ENCODE measurements at places on chromosomes 1 and 21.

DNA sequence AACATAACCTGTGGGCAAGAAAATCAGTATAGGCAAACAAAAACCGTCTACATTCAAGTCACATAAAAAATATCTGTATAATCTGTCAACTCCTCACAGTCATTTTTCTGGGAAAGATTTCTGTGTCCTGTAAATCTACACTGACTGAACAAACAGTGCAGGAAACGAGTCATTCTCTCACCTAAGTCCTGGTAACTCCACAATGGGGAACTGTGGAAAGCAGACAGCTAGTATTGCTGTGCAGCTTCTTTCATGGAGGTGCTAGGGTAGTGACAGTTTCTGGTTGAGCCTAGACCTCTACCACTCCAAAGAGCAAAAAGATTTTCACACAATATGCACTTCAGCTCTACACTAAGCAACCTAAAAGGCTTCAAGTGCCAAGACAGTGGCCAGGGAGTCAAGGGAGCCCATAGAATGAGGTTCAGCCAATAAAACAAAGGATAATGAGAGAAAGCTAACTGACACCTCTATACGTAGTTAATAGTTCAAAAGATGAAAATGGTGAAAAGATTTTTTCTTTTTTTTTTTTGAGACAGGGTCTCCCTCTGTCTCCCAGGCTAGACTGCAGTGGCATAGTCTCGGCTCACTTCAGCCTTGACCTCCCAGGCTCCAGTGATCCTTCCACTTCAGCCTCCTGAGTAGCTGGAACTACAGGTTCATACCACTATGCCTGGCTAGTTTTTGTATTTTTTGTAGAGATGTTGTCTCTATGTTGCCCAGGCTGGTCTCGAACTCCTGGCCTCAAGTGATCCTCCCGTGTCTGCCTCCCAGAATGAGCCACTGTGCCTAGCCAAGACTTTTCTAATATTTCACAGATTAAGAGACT, 5.5 kb downstream of the PTP4A2 start:
- DNase-seq, result no peak

- DNase-seq, result peak; percentile 48
These were observed 23.8 kb upstream of the KCNA10 start for GRCh38 chr1:110542725-110543124.

DNA sequence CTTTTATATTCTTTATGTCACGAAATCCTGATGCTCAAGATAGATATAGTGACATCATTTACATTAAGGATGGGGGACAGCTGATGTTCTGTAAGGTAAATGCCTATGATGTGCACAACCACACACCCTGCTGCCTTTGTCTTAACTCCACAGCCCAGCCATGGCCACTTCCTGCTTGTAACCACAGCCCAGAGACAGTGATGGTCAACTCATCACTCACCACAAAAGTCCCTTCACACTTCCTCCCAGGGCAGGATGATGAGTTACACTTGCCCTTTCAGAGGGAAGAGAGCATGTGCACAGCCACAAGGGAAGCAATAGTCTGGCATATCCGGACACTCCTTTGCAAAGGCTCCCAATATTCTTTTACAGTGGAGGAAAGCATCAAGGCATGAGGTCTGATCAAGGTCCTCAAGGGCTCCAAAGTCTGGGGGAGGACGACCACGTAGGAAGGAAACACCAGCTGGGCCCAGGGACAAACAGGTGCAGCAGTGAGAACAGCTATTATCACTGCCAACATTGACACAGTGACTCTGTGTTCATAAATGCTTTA, 53.8 kb downstream of the PLPP3 start:
- DNase-seq, result peak; percentile 50

DNA sequence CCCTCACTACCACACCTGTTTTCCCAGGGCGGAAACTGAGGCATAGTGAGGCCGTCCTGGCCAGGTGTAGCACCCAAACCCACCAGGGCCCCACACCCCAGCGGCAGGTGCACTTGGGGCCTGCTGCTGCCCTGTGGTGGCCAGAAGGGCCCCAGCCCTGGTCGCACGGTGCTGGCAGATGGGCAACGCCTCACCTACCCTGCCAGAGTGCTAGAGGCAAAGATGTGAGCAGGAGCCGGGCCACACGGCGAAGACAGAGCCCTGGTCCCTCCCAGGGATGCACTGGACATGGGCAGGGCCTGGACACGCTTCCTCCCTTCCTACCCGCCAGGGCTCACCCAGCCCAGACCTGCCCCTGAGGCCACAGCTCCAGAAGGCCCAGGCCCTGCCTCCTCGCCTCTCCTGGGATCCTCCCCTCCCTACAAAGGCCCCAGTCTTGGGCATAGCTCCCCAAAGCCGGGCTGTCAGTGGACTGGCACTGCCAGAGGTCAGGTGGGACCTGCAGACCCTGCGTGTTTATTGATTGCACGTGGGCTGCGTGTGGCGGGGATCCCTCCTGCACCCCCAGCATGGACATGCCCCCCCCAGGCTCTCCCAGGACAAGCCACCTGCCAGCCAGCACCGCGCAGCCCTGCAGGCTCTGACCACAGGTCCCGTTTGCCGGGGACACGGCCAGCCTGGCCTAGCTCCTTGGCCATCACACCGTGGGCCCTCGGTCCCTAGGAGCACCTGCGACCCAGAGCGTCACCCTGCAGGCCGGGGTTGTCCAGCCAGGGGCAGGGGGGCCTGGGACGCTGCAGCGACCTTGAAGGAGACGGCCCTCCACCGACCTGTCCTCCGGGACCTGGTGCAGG, 44.1 kb downstream of the MEGF6 start:
- no peak for DNase-seq

DNA sequence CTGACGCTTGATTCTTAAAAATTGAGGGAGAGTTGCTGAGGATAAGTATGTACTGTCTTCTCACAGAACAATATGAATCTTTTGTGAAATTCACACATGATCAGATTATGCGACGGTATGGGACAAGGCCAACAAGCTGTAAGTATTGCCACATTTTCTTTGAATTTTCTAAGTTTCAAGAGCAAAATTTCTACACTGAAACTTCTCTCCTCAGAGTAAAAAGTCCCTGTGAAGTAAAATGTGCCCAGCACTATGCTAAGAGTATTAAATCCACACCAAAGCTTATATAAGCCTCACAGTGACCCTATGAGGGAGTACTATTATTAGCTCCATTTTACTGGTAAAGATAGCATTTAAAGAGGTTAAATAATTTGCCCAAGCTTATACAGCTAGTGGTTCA, 12.2 kb downstream of the AKIRIN1 start:
- no peak for DNase-seq

GRCh38 chr21:28986677-28987076, 6.0 kb downstream of the LTN1 start:
- DNase-seq, result no peak

DNA sequence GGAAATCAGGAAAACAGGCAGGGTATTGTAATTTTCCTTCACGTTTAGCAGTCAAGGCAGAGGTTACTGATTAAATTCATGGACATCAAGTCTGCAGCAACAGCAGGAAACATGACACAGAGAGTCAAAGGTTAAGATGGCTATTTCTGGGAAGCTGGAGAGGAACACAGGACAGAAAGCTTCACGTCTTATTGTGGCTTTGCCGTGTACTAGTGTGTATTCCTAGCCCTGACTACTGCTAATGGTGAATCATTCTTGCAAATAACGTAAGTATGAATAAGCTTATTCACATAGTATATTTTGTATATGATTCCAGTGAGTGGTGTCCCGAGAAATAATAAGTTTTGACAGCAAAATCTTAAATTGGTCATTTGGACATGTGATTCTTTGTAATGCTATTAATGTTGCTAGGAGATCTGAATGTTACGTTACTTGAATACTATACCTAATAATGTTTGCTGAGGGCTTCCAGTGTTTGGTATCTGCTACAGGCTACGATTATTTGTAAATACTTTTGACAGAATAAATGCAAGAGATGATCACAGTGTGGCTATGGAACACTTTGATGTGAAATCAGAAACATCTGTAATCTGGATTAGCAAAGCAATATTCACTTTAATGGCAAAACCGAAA, 77.4 kb downstream of the DISP1 start:
- DNase-seq, result peak; percentile 32

GRCh38 chr1:35807614-35808449, at the start of gene AGO4:
TSS of gene AGO4 (plus strand) at chr1:35808016. CDS start at chr1:35808417, 401 bp downstream.
- DNase-seq, result peak; percentile 62

DNA sequence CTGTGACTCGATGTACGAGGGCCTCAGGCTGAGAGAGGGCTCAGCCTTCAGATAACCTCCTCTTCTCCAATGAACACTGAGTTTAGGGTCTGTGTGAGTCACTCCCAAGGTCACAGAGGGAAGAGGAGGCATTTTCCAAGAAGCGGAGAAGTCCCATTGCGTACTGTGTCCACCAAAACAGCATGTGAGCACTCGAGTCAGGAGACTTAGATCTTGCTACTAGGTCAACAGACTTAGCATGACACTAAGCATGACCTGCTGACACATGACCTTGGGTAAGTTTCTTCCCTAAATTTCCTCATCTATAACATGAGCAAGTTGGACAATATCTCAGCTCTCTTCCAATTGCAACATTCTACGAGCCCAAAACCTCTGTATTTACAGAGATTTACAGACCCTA, 68.0 kb downstream of the PLPP3 start:
- no peak for DNase-seq

GRCh38 chr1:58909914-58910681, 126.3 kb upstream of the JUN start:
- DNase-seq, result no peak

DNA sequence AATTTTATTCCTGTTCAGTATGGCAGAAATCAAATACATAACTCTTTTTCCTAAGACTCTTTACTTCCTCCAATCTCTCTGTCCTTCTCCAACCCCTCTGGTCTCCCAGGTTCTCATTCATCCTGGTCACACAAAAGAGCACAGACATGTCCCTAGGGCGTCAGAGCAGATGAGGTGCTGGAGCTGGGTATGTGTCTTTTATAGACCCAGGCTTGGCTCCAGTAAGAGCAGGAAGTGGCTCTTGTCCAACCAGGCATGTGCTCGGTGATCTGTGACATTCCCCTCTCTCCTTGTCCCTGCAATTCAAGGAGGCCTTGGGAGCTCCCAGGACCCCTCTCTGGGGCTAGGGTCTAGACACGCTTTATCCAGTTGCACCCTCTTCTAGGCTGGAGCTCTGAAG, 18.0 kb upstream of the LCE2D start:
- DNase-seq, result no peak

- no peak for DNase-seq
These were observed 3.0 kb downstream of the UTP25 start for GRCh38 chr1:209830722-209831121.

DNA sequence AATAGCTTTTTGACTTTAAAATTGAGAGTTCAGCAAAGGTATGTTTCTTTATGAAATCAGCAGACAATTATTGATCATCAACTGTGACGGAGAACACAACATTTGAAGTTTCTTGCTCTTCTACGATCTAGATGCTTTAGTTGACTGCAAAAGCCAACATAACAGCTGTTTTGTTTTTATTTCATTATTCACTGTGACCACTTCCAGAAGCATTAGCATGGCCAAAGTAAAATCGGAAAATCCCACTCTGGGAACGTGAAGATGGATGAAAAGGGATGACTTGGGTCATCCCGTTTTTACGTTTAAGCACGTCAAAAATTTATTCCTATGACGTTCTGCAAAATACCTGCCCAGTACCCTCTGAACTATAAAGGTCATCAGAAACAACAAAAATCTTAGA, 833.0 kb upstream of the ADAMTS5 start:
- DNase-seq, result no peak

DNA sequence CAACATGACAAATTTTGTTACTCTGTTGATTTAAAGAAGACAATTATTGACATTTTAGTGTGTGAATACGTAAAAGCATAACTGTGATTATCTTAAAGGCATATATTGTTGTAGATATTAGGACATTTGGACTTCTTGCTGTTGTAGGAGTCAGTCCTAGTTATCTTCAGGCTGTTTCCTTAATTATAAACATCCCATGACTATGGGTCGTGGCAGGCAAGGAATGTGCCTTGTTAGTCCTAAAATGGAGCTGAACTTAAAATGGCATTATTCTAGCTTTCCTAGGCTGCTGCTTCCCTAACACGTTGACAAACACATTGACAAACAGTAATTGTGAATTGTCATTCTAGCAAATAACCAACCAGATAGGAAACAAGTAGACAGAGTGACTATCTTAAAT, 4.4 kb upstream of the MPZL1 start:
- DNase-seq, result peak; percentile 50
